ENCODE measurements at places on chromosomes 4 and X.
A peak's percentile ranks its signal among the peaks of the same experiment; 100 is the strongest.

DNA sequence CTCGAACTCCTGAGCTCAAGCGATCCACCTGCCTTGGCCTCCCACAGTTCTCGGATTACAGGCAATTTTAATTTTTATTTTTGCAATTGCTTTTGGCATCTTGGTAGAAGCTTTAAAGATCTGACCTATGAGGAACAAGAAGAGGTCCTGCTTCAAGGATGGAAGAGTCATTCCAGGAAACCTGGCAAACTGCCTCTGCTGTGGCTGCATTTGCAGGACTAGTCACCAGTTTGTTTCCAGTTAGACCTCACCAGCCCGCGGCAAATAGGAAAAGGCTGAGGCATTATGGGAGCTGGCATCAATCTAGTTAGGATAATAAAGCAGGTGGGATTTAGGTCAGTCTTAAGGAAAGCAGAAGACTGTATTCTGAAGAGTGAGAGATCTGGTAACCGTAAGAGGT lies 51.9 kb upstream of the LAS1L start:
- no peak for DNase-seq

- DNase-seq, result no peak
Measured at GRCh38 chr4:108622022-108622421, 1.6 kb downstream of the RPL34 start.

DNA sequence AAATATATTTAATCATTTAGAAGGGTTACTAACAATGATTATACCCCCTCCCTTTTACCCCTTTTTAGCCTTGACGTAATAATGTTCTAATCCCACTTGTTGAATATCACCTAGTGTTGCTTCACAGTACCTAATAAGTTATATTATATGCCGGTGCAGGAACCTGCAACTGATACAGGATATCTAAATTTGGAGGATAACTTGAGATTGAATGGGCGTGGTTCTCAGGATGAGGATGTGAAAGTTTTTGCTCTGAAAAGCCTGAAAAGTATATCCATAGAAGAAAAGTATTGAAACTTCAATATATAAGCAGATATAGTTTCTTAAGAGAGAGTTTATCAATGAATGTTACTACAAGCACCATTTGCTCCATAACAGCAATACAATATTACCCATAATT lies 59.8 kb downstream of the ZNF711 start:
- DNase-seq, result no peak

GRCh38 chr4:16263056-16263455 lies 36.8 kb upstream of the TAPT1 start:
- no peak for DNase-seq

- no peak for DNase-seq
Measured at GRCh38 chr4:73704314-73705055, 35.9 kb upstream of the CXCL8 start.

DNA sequence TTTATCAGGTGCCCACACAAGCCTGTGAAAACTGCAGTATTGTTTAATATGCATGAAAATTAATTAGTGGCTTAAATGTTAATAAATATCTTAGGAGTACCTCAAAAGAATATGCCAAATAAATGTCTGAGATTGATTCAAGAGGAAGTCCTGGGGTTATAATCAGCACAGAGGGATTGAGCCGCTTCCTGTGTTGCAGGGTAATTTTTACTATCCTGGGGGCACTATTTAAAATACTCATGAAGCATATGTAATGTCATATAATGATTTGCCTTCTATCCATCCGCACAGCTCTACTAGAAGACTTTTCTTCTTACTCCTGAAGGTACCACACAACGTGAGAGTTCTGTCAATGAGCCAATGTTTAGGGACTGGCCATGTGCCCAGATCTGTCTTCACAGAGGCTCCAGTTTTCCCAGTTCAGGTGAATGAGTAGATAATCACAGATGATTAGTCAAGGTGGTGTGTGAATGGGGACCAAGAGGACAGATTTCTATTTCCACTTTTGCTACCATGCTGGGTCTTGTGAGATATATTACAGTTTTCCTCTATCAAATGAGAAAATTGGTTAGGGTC lies 233.3 kb downstream of the USP46 start:
- no peak for DNase-seq

DNA sequence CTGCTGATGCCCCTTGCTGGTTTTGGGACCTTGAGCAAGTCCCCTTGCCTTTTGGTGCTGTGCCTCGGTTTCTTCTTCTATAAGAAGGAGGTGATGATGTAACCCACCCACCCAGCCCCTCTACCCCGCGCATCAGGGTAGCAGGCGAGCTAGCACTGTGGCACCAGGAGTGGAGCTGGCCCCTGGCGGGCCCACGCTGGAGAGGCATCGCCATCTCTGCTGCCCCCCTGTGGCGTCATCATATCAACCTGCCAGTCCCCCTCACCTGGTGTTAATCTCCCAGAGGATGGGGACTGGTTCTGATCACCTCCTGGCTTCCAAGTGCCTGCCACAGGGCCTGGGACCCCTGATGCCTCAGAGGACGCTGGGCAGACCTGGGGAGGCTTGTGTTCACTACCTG lies 6.3 kb upstream of the SORCS2 start:
- DNase-seq, result peak; percentile 42
